H7 (cell line): ENCODE measurements at places on chromosomes 2 and 18. TPM values are rescaled to one million over a fixed set of nuclear protein-coding genes. Genes with fewer than 3 reads are reported as not detected.

DNA sequence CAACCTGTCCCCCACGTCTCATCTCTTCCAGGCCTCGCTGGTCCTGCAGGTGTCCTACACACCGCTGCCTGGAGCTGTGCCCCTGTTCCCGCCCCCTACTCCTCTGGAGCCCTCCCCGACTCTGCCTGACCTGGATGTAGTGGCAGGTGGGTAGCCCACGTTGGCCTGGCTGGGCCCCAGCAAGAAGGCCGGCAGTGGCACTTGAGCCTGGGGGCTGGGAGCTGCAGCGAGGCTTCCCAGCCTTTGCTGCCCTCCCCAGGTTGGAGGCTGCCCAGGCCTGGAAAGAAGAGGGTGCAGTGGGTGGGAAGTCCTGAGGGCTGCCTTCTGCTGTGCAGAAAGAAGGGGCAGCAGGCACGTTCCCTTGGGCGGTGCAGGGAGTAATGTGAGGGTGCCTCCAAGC, 58.4 kb downstream of the DYSF start:
- peak; percentile 70 for DNase-seq

- DNase-seq = no peak
Measured at GRCh38 chr2:66364495-66365333, 70.2 kb upstream of the MEIS1 start.

DNA sequence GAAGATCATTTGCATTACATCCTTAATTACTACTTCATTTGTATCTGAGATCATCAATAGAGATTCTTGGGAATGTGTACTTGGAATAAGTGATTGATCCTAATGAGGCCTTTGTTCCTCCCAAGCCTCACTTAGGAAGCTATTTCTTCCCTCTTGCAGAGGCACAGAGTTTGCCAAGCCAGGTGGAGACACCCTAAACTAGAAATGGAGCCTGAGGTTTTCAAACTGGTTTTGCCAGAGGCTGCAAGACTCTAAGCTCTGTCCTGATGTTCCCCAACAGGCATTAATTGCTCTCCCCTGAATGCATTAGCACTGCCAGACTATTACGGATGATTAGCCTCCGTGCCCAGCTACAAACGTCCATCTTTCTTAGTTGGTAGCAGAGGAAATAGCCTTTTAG, 125.2 kb upstream of the LGALSL start:
- DNase-seq = no peak

DNA sequence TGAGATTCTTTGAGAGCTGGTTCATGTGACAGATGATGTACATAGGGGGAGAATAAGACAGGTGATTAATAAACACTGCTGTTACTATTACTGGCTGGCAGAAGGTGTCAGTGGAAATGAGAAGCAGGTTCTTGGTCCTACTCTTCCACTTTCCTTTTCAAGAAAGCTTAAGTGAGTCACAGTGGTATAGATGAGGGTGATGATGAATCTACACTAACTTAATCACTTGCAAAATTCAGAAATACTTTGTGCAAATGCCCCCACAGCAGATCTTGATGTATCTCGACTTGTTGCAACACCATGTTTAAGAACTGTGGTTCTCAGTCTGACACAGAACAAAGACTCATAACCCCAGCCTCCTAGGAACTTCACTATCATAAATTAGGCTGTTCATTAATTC, 35.9 kb upstream of the MGAT5 start:
- no peak for DNase-seq

DNA sequence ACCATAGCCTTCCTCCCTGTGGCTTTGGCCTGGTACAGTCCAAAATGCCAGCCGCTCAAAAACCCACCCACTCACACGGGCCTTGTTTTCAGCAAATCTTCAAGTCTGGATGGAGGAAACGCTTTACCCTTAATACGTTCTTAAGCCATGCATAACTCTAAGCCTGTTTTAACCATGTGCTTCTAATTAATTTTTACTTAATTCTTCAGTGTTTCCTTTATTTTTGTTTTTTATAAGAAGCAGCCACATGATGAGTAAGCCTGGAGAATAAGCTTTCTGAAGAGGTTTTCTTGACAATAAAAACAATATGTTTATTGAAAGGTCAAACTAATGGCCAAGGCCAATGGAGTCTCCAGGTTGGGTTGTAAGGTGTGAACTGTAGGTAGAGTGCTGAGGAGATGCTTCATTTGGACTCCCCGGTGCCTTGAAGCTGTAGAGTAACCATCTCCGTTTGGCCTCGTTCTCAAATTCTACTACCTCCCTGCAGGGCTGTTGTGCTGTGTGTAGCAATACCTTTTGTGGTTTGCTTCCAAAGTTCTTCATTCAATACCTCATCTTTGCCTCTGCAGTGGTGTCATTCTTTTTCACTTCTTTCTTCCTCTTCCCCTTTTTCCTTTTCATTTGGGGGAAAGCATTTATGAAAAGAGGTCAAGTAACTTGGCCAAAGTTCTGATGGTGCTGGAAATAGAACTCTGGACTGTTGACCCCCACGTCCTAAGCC, 113.7 kb downstream of the PRKCE start:
- no peak for DNase-seq

- DNase-seq = peak; percentile 16
Measured at GRCh38 chr2:26072925-26073768, 39.3 kb downstream of the RAB10 start.

- no peak for DNase-seq
Measured at GRCh38 chr2:146227152-146228019, 1617.4 kb upstream of the ACVR2A start.

DNA sequence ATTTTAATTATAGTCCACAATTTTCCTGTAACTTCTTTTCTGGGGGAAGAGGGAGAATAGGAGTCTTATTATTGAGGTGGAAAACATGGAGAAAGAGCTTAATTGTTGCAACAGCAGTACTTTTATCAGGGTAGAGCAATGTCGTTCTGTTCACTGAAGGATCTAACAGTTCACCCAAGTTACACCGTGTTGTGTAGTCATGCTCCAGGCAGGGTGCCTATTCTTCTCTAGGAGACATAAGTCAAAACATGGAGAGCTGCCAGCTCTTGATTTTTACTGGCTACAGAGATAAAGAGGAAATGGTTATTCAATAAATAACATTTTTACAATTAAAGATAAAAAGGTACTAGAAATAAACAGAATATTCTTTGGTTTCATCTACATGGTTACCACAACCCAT, 594.3 kb upstream of the NETO1 start:
- DNase-seq = no peak

DNA sequence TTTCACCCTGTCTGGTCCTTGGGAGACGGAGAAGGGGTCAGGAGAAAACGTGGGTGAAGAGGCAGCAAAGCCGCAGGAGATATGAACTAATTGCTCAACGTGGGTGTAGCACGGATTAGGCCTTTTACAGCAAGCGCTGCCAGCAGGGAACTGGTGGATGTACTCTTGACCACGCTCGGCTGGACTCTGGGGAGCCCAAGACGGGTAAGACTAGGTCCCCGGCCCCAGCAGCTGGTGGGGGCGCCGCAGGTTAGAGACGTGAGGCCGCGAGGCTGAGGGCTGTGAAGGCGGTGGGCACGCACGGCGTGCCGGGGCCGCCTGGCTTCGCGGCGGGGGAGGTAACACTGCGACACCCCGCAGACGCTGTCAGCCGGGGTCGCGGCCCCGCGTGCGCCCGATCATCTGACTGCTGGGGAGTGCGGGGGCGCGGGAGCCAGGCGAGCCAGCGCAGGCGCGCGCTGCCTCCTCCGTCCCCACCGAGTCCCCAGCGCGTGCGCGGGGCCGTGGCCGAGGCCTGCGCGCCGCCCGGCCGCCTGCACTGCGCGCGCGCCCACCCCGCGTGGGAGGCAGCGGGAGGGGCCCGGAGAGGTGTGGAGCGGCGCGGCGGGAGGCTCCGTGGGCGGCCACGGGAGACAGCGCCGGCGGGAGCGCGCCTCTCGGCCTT, at the start of gene CLIP4:
TSS of gene CLIP4 (plus strand) at position 470 of the 664 bp plus-strand sequence. CDS start 5,974 bp downstream, outside the sequence.
- peak; percentile 81 for DNase-seq

GRCh38 chr2:195214072-195214471, 443.0 kb upstream of the SLC39A10 start:
- DNase-seq = no peak

GRCh38 chr2:70890469-70891065, 45.1 kb upstream of the ATP6V1B1 start:
- no peak for DNase-seq

GRCh38 chr2:23326330-23326729, 58.6 kb upstream of the KLHL29 start:
- DNase-seq = no peak

DNA sequence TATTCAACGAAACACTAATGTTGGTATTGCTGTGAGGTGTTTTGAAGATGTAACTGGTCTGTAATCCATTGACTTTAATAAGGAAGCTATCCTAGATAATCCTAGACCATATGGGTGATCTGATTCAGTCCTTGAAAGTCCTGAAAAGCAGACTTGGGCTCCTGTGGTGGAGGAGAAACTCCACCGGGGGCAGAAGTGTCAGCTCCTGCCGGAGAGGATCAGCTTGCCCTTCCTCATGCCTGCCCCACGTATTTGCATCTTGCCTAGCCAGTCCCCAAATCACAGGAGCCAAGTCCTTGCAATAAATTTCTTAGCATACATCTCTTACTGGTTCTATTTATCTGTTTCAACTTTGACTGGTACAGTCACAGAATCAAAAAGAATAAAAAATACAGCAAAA, 144.2 kb upstream of the DLGAP1 start:
- DNase-seq = peak; percentile 31

- DNase-seq = no peak
Measured at GRCh38 chr2:135688978-135689377, 52.7 kb upstream of the UBXN4 start.

DNA sequence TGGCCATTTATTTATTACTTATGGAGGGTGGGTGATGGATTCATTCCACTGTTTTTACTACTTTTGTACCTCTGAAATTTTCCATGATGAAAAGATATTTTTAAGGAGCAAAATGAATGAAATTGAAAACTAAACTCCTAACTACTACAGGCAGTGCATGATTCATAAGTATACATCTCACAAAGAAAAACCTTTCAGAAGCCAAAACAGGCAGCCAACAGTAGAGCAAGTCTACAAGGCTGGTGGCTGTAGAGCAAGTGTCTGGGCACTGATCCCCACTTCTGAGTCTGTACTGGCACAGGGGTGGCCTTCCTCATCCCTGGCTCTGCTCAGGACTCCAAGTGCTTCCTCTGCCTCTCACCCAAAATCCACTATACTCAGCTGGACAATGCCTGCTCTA, 8.2 kb upstream of the RMP24 start:
- DNase-seq = no peak

DNA sequence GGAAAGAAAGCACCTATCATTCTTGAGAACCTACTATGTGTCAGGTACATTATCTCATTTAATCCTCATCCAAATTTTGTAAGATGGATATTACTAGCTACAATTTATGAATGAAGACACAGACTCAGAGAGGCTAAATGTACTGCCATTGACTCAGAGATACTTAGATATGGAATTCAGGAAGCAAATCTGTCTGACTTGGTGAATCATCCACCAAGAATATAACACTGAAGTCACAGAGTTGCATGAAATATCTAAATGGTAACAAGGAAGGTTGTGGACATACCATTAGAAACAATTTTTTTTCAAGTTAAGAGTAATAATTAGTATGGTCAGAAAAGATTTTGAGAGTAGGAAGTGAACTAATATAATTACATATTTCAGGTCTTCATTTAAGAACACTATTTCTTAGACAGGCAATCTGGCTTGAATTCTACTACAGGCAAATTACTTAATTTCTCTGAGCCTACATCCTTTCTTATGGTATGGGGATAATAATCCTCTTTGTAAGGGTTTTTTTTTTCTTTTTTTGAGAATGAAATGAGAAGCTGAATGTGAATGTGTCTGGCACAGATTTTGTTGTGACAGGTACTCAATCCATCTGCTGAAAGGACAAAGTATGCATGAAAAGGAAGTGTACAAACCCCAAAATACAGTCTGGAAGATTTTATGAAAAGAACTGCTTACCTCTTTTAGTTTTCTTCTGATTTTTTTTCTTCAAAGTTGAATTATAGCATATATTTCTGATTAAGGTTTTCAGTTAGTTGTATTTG, 14.8 kb upstream of the C2orf66 start:
- DNase-seq = no peak

Gene GNLY
- not detected in 2 replicates for total RNA-seq

Gene CMPK2
- total RNA-seq = 0.48 and 0.69 TPM in 2 replicates

Gene SYT4
- 0.11 and 1.3 TPM in 2 replicates for total RNA-seq

Gene UGT1A3
- not detected in 2 replicates for total RNA-seq

Gene SP110
- total RNA-seq = 1.8 and 2.2 TPM in 2 replicates

Gene MERTK
- total RNA-seq = 8.3 and 8.7 TPM in 2 replicates
